Hypothalamus (tissue), 51 donors: ENCODE measurements at places on chromosomes 3 and 15.

DNA sequence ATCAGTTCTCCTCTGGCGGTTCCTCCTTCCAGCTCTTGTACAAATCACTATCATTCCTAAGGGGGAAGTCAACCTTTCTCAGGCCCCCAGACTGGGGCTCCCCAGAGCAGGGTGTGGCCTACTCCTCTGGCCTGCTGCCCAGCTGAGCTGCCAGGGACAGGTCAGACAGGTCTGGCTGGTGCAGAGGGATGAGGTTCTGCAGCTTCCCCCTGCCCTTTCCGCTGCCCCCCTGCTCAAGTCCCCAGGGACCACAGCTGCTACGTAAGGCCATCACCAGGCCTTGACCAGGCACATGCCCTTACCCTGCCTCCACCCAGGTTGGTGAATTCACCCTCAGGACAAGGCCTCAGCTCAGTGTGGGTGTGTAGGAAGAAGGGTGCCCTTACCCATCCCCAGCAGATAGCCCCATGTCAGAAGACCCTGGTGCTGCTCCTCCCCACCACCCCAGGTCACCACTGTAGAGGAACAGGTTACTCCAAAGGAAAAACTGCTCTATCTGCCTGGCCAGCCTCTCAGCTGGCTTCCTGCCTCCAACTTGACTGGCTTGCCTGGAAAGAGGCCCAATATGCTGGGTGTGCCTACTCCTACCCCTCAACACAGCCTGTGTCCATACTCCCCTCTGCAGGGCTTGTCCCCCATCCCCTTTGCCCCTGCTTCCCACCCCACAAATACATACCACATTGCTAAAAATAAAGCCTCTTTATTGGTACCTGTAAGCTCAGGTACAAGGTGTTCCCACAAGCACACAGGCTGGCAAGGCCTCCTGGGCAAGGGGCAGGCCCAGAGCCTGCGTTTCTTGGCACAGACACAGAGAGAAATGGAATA is 12.0 kb downstream of the CSRNP1 start:
- no peak for DNase-seq

DNA sequence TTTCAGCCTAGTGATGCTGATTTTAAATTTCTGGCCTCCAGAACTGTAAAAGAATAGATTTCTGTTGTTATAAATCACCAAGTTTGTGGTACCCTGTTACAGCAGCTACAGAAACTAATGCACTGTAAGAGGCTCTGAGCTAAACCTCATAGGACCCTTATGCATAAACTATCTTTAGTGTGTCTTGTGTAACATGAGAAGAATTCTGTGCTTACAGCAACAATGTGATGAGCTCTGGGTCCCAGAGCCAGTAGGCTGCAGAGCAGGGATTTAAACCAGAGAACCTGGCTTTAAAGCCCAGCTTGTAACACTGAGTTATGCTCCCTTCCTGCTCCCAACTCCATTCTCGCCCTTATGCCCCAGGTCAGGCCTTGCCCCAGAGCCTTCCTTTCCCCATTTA is 113.1 kb downstream of the THSD4 start:
- no peak for DNase-seq

GRCh38 chr3:120775411-120775810 is 32.9 kb downstream of the GTF2E1 start:
- no peak for DNase-seq

GRCh38 chr3:113914646-113915045 is 33.2 kb upstream of the ZDHHC23 start:
- no peak for DNase-seq

GRCh38 chr15:68791431-68792283 is 29.0 kb downstream of the ANP32A start:
- DNase-seq, result no peak

GRCh38 chr15:33028495-33028894 is 166.0 kb downstream of the FMN1 start:
- DNase-seq, result no peak

DNA sequence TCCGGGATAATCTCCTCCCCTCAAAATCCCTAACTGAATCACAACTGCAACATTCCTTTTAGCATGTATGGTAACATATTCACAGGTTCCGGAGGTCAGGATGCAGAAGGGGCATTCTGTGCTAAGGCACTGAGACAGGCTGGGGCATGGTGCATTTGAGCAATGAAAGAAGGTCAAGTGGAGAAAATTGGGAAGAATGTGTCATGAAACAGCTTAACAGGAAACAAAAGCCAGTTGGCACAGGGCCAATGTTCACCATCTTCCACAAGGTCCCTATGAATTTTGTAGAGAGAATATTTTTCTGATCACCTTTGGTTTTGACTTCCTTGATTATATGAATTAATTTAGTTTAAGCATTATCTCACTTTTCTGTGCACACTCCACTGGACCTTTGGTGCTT is 587.7 kb upstream of the NR2F2 start:
- no peak for DNase-seq

DNA sequence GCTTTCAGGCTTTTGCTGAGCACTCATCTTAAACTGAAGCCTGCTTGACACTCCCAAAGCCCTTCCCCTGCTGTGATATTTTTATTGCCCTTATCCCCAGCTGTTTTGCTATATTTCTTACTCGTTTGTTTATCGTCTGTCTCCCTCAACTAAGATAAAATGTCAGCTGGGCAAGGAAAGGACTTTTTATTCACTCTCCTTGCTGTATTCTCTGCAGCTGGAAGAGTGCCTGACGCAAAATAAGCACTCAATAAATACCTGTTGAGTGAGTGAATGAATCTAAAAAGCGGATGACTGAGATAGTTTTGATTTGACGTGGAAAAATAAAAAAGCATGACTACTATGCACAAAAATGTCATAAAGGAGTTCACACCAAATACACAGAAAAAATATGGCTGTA is 84.8 kb upstream of the POMGNT2 start:
- no peak for DNase-seq

- DNase-seq, result no peak
Measured at GRCh38 chr15:85583923-85584390, 203.6 kb downstream of the AKAP13 start.

DNA sequence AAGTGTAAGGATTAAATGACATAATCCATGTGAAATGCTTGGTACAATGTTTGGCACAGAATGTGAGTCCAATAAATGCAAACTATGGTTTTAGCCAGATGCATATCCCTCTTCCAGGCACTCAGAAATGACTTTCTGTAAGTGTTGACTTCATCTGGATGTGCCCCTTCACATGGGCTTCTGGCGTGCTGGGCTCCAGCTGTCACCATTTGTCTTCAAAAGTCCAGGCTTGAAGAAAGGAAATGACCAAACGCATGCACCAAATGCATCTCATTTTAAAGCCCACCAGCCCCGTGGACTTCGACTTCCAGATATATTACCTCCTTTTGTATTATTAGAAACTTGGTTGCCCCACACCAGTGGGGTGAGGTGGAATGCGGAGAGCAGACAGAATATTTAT is 23.7 kb downstream of the CRYGS start:
- DNase-seq, result no peak

- DNase-seq, result no peak
Measured at GRCh38 chr15:43735416-43735815, 10.8 kb upstream of the PDIA3 start.

- no peak for DNase-seq
Measured at GRCh38 chr15:61157933-61158332, 71.2 kb downstream of the RORA start.

- DNase-seq, result no peak
Measured at GRCh38 chr3:165439765-165440164, 243.6 kb upstream of the SLITRK3 start.

DNA sequence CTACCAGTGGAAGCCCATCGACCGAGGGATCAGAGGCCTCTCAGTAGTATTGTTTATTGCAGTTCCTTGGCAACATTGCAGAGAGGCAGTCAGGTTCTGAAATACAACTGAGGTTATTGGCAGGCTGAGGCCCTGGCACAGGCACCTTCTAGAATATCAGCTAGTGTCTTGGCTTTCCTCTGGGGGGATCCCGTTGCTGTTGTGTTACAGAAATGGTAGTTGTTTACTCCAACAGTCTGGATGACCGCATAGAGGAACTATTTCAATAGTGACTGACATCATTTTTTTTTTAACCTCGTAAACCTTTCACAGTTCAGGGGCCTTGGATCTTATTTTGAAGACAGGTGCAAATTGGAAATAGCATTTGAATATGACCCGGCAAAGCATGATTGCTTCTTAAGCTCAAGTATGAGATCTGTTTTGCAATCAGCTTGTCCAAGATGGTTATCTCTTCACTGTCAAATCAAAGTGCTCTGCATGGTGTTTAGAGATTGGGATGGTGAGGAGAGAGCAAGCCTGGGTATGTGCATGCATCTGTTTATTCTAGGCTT is 63.9 kb downstream of the PGPEP1L start:
- no peak for DNase-seq

DNA sequence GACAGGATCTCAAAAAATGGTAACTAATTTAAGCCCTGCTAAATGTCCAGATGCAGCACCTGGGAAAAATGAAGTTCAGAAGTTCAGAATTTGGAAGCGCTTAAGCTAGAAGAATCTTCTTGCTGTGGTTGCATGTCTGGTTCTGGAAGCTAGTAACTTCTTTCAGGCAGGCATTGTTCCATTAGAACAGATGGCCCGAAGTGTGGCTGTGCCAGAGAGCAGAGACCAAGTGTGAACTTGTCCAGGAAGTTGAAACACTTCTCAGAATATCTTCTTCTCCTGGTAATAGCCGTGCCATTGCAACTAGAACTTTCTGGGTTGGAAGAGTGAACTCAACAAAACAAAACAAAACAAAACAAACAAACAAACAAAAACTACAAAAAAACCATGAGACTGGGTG is 80.0 kb downstream of the MITF start:
- no peak for DNase-seq
